Panc1 (cell line): ENCODE measurements at places on chromosomes 6 and 20. TPM values are rescaled to one million over a fixed set of nuclear protein-coding genes. Genes with fewer than 3 reads are reported as not detected.

DNMT3B gene
- total RNA-seq = 3.5 TPM

CENPW gene
- 62.1 TPM for total RNA-seq

ELOVL2 gene
- total RNA-seq = 27.8 TPM

HTR1E gene
- not detected for total RNA-seq

SGK1 gene
- total RNA-seq = 7.5 TPM

SDCBP2 gene
- 1.8 TPM for total RNA-seq

AAR2 gene
- total RNA-seq = 26.1 TPM

OPN5 gene
- total RNA-seq = not detected
